ENCODE measurements at places on chromosomes 6 and 20.

GRCh38 chr6:35164277-35164676 is 23.1 kb upstream of the TCP11 start:
- no peak for DNase-seq

GRCh38 chr6:110319843-110320242 is 38.3 kb downstream of the METTL24 start:
- DNase-seq = no peak

DNA sequence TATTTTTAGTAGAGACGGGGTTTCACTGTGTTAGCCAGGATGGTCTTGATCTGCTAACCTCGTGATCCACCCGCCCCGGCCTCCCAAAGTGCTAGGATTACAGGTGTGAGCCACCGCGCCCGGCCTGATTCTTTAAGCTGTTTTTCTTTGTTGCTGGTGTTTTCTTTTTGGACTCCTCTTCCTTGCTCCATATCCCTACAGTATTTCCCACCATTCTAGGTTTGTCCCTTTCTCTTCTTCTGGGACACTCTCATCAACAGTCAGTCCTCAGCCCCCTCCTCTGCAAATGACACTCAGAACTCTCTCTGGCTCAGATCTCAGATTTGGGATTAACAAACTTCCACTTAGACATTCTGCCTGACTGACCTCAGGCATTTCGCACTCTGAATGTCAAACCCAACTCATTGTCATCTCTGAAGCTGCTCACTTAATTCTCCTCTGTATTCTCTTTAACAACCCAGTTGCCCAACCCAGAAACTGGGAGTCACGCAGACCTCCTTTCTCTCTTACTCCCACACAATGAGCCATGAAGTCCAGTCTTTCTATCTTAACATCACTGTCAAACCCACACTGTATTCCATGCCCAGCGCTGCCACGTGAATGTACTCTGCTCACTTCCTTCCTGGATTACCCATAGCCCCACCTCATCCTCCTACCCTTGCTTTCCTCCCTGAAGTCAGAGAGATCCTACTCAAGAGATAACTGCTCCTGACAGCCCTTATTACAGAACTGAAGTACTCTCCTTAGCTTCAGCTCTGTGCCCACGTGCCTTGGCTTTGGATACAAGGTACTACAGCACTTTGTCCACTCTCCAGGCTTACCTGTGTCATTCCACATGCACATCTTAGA is 2.6 kb downstream of the MPIG6B start:
- DNase-seq = no peak

DNA sequence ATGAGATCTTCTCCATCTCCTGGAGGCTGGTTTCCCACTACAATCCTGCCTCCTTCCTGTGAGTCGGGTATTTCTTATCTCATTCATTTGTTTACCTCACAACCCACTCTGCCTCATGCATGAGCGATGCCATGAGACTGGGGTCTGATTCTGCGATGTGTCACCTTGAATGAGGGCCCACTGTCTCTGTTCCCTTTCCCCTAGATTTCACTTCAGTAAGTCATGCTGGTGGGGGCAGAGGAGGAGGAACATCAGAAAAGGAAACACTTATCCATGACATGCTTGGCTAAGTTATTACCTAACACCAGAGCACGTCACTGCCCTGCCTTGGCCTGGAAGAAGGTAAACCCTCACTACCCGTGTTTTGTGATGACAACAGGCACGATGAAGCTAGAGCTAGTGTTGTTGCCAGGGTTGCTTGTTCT is 337.4 kb upstream of the PRDM1 start:
- no peak for DNase-seq

DNA sequence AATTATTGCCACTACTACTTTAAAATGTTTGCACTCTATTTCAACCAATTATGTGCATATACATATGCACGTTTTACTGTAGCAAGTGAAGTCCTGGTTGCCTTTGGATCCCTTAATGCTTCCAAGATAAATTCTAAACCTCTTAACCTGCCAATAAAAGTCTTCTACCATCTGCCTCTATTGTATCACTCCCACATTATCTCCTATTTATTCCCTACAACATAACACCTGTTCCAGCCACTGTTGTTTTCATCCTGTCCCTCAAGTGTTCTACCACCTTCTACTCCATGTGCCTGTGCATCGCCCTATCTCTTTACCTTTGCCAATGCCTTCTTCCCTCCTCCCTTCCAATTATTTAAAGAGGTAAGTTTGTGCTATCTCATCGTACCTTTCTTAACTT is 499.0 kb upstream of the RNF217 start:
- no peak for DNase-seq

- DNase-seq = no peak
Measured at GRCh38 chr20:41408986-41409385, 42.4 kb upstream of the EMILIN3 start.

- DNase-seq = no peak
Measured at GRCh38 chr20:41031243-41031619, 2.6 kb downstream of the TOP1 start.

- DNase-seq = no peak
Measured at GRCh38 chr6:17392978-17393891, at the start of gene CAP2. TSS of gene CAP2 (plus strand) at chr6:17393595. CDS start at chr6:17421556, 27,961 bp downstream.

- DNase-seq = no peak
Measured at GRCh38 chr6:151359486-151359885, 31.9 kb downstream of the ZBTB2 start.

GRCh38 chr20:36010825-36011224 is 42.4 kb downstream of the CNBD2 start:
- no peak for DNase-seq

GRCh38 chr6:123803504-123804013 is at the start of gene NKAIN2:
TSS of gene NKAIN2 (plus strand) at chr6:123803865.
- DNase-seq = no peak

DNA sequence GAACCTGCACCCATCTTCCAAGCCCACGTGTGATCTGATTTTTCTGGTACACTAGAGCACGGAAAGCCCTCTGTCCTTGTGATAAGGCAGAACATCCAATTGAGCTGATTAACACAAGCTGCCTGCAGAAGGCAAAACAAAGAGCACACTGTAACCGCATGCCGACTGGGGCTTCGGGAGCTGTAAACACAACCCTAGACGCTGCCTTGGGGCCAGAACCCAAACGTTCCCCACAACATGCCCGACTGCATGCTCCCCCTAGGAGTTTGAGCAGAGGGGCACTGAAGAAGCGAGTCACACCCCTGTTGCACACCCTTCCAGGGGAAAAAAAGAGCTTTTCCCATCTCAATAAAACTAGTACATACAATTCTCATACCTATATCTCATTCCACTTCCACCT is 470.7 kb downstream of the HTR1B start:
- no peak for DNase-seq
